ENCODE measurements at places on chromosomes 5 and 9. TPM values are rescaled to one million over a fixed set of nuclear protein-coding genes. Genes with fewer than 3 reads are reported as not detected.

Gene PITX1
- 117 TPM for total RNA-seq

Gene PCDHB9
- not detected for total RNA-seq

DNA sequence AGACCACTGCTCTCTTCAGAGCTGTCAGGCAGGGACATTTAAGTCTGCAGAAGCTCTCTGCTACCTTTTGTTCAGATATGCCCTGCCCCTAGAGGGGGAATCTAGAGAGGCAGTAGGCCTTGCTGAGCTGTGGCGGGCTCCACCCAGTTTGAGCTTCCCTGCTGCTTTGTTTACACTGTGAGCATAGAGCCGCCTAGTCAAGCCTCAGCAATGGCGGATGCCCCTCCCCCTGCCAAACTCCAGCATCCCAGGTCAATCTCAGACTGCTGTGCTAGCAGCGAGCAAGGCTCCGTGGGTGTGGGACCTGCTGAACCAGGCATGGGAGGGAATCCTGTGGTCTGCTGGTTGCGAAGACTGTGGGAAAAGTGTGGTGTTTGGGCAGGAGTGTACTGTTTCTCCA, 59.9 kb downstream of the CAVIN4 start:
- H3K4me1 ChIP-seq, result no peaks in the 10 kb centered on the region
- no peaks in the 10 kb centered on the region for H3K36me3 ChIP-seq
- peak; percentile 34 for DNase-seq
- H3K27me3 ChIP-seq, result no peaks in the 10 kb centered on the region

DNA sequence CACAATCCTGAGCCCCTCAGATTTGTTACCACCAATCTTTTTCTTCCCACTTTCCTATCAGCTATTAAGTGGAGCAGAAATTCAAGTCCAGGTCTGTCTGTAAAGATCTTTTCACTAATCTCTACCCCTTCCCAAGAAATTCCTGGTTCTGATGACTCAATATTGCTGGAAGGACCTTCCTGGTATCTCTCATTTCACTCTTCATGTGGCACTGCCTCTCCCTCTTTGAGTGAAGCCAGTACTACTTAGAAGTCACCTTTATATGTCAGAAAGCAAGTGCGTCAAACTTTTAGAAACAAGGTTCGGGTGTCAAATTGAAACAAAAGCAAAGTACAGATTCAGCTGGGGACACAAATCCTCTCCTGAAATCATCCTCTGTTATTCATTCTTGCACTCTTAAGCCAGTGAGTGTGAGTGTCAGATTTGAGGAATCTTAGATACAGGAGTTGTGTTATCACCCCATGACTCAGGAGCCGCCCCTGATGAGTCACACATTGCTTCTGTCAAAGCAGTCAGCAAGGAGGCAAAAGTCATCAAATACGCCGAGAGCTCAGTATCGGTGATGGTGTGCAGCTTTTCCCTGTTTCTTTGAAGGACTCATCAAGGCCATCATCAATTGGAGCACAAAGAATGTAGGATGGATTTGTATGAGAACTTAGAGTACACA, 313.0 kb downstream of the CETN3 start:
- H3K4me3 ChIP-seq, result no peak overlapping the region
- H3K27ac ChIP-seq, result peak overlapping the region; percentile 85
- H3K4me1 ChIP-seq, result peaks cover 36% of the 10 kb centered on the region
- H3K36me3 ChIP-seq, result no peaks in the 10 kb centered on the region
- no peaks in the 10 kb centered on the region for H3K27me3 ChIP-seq
- DNase-seq, result peak; percentile 84

- H3K36me3 ChIP-seq, result no peaks in the 10 kb centered on the region
- H3K27me3 ChIP-seq, result no peaks in the 10 kb centered on the region
- H3K27ac ChIP-seq, result no peak overlapping the region
- H3K4me3 ChIP-seq, result no peak overlapping the region
- DNase-seq, result no peak
These were observed 58.7 kb downstream of the DPYSL3 start for GRCh38 chr5:147451193-147451592.
